ENCODE measurements at places on chromosomes 12 and 14. TPM values are rescaled to one million over a fixed set of nuclear protein-coding genes. Genes with fewer than 3 reads are reported as not detected.

GRCh38 chr14:23435543-23436326, at the start of gene MYH7:
MYH7 (minus strand) TSS chr14:23435660; CDS start chr14:23433732, 1,928 bp downstream.
- no peak for DNase-seq

Gene STAB2
- total RNA-seq: 1.4 TPM

Gene EFS
- total RNA-seq: 11.5 TPM

Gene TTC6
- 9.2 TPM for total RNA-seq

Gene NEUROD4
- total RNA-seq: not detected

Gene NANOG
- not detected for total RNA-seq

DNA sequence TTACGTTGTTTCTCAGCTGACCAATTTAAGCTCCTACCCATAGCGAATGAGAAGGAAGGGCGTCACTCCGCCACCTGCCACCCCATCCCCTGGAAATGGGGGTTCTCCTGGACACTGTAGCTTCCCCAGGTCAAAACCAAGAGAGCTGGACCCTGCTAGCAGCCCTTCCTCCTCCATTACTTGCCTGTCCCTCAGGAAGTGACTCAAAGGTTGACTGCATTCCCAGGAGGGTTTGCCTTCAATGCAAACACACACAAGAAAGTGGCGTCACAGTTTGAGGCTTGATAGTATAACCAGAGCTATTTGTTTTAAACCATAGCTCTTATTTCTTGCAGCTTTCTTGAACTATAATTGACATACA, 79.1 kb downstream of the KCNK13 start:
- no peak for DNase-seq

DNA sequence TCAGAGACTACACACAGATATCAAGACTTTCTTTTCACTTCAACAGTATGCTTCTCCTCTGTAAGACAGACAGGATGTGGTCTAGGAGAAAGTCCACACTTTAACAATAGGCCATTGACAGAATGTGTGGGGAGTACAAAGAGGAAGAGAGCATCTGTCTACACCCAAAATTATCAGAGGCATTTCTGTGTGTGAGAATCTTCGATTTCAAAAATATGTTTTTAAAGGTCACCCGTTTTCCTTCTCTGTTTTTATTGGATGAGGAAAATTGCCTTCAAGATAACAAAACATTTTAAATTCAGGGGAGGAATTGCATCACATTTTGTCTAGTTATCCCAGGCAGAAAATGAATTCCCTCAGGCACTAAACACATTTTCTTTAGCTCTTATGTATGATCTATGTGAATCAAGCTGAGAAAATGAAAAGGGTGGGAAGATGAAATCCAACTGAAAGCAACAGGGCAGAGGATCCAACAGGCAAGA, 16.4 kb downstream of the NAV3 start:
- DNase-seq: no peak

DNA sequence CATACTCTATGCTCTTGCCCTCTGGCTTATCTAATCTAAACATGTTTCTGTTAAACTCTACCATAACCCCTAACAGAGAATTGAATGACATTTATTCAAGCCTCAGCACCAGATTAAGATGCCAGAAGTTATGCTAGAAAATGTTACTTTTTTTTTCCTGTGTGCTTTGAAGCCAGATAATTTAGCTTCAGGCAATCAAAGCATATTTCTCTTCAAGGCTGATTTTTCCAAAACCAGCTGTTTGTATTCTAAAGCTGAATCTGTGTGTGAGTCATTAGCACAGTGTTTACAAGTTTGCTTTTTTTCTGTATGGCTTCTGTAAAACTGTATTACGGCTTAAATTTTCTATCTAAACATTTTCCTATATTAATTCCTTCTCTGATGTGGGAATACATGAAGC, 326.1 kb downstream of the FSCB start:
- no peak for DNase-seq

GRCh38 chr12:6540181-6540877, 6.0 kb downstream of the GAPDH start:
- peak; percentile 89 for DNase-seq

- DNase-seq: no peak
Measured at GRCh38 chr14:88621100-88621499, 58.3 kb downstream of the ZC3H14 start.

Gene KLRB1
- total RNA-seq: 4.3 TPM

GRCh38 chr12:47834199-47834903, 14.6 kb upstream of the HDAC7 start:
- no peak for DNase-seq

Gene TMEM229B
- total RNA-seq: 6.4 TPM

Gene MGST1
- total RNA-seq: 341 TPM

- no peak for DNase-seq
Measured at GRCh38 chr12:13204428-13204827, 7.9 kb downstream of the EMP1 start.
